ENCODE measurements at places on chromosomes 5 and 9.

DNA sequence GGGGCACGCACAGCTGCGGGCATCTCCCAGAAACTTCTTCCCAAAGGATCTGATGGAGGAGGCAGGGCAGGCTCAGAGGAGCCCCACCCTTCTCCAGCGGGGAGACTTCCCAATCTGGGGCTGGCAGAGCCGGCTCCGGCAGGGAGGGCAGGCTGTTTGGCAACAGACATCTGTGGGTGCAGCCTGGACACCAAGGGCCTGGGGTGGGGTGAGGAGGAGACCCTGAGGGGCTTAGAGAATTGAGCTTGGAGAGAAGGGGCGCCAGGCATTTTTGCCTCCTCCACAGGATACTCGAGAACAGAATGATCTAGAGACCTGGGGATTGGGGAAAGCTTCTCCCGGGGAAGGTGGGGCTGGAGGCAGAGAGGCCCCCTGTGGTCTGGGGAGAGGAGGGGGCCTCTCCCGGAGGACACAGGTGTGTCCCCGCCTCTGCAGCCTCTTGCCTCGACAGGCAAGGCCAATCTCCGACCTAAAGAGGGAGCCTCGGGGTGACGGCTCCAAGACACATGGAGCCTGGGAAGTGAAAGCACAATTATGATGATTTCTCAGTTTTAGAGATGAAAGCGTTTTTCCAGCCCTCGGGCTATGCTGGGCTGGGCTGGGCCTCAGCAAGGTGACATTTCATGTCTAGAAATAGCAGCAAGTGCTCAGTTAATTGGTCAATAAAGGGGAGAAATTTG lies 8.4 kb downstream of the LHX3 start:
- DNase-seq, result no peak

GRCh38 chr9:76257311-76257710 lies 136.9 kb downstream of the RFK start:
- DNase-seq, result no peak

DNA sequence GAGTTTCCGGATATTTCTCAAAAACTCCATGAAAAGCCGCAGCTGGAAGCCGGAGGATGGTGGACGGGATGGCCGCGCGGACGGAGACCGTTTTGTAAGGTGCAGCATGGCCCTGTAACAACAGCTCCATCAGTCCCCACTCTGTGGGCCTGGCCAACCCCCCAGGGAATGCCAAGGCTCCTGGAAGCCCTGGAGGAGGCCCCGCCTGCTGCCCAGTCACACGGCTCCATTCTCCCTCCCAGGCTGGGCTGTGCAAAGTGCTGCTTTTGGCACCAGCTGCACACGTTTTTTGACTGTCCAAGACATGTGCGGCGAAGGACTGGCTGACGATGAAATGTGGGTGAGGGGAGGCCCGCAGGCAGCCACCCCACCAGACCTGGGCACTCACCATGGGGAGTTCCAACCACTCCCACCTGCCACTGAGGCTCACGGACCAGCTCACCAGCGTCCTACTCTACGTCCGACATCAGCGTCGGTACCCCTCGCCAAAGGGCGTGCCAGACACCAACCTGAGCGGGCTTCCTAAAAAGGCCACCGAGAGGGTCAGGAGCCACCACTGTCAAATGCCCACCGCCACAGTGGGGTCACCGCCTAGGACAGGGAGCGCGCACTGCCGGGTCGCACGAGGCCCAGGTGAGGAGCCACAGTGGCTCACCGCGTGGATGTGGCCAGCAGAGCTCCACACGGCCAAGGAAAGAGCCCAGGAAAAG lies 27.3 kb downstream of the PNPLA7 start:
- DNase-seq, result no peak

GRCh38 chr5:159220206-159220605 lies 10.9 kb upstream of the RNF145 start:
- DNase-seq, result no peak

DNA sequence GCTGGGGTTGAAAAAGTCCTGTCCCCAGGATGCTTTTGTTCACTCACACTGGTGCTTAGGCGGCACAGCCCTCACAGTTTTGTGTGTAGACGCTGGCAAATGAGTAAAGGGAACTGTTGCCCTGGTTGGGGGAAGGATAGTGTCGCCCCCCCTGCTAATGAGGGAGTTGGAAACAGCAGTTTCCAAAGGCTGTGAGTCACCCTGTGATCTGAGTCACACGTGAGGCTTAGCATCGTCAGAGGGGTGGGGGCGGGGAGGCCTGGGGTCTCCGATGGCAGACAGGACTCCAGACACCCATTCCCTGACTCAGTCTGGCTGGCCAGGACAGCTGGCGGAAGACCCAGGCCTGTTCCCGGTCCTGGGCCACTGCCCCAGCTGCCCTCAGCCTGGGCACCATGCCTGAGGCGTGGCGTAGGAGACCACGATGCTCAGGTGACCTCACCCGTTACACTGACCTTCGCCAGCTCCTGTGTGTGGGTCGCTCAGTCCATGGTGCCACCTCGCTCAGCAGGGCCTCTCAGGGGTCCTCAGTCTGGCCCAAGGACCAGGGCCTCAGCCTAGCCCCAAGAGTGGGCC lies 2.9 kb downstream of the DNAJB5 start:
- no peak for DNase-seq

- DNase-seq, result no peak
These were observed 43.9 kb downstream of the MAP1B start for GRCh38 chr5:72151169-72151568.

DNA sequence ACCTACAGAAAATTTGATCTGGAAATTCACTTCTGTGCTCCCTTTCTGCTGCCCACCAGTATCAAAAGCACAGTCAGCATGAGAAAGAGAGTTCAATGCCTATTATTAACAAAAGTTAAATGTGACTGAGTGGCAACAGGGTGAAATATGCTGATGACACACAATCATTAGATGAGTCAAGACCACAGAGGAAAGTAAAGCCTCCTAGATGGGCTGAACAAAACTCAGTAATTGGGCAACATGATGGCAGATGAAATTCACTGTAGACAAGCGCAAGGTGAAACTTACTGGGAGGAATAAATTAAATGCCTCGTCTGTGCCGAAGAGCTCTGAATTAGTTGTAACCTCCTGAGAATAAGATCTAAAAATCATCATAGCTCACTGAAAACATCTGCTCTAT lies 752.8 kb downstream of the IRX1 start:
- no peak for DNase-seq

- no peak for DNase-seq
These were observed 12.5 kb downstream of the SEC16A start for GRCh38 chr9:136470356-136470755.
